A172 (cell line): ENCODE measurements at places on chromosomes 6 and 20. TPM values are rescaled to one million over a fixed set of nuclear protein-coding genes. Genes with fewer than 3 reads are reported as not detected.

The USP49 gene
- 0.74 and 1.1 TPM in 2 replicates for total RNA-seq

- no peak for DNase-seq
Observed at GRCh38 chr6:157232161-157232895, 91.0 kb downstream of the TMEM242 start.

- no peak for DNase-seq
Observed at GRCh38 chr6:157937916-157938315, 43.7 kb upstream of the SYNJ2 start.

The ERVFRD-1 gene
- not detected in 2 replicates for total RNA-seq

- DNase-seq: peak; percentile 95
Observed at GRCh38 chr6:106519460-106520394, 109.6 kb downstream of the RTN4IP1 start.

The COL21A1 gene
- not detected in 2 replicates for total RNA-seq
